GM13976 (cell line): ENCODE measurements at places on chromosomes 3 and 15.
A peak's percentile ranks its signal among the peaks of the same experiment; 100 is the strongest.

DNA sequence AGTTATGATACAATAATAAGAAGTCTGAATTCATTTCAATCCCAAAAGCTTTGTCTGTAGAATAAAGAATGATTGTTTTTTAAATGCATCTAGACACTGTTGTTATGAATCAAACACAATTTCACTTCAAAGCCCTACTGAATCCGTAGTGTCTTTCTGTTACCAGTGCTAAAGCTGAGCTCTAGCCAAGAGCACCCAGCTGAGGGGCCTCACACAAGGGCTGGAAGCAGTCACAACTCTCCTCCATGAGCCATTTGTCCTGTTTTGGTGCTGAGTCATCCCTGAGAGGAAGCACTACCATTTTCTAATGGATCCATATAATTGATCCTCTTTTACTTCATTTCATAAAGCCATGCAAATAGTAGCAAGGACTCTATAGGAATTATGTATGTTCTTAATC, 158.2 kb upstream of the ANKRD28 start:
- no peak for DNase-seq

- no peak for DNase-seq
Observed at GRCh38 chr15:36175741-36176291, 403.6 kb upstream of the CDIN1 start.

DNA sequence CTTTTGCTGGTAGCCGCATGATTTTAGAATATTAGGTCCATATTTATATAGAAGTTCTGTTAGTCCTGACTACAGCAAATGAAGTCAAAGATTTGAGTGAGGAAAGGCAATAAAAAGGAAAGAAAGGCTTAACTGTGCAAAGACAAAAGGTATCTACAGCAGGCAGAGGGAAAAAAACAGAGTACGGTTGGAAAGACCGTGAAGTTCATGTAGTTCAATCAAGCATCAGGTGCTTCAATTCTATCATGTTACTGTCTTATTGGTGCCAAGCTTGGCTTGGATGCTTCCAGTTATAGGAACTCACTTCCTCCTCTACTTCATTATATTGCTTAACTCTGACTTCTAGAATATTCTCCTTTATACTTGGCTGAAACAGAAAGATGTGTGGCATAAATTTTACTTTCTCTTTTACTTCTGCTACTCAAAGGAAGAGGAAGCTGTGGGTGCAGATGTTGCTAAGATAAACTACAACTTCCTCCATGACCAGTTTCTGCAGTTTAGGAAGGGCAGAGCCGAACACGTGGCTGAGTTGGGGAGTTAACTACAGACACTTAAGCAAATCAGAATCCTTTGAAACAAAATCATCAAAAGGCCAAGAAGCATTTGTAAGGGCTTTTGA, 72.6 kb upstream of the ZBED2 start:
- DNase-seq: peak; percentile 49

DNA sequence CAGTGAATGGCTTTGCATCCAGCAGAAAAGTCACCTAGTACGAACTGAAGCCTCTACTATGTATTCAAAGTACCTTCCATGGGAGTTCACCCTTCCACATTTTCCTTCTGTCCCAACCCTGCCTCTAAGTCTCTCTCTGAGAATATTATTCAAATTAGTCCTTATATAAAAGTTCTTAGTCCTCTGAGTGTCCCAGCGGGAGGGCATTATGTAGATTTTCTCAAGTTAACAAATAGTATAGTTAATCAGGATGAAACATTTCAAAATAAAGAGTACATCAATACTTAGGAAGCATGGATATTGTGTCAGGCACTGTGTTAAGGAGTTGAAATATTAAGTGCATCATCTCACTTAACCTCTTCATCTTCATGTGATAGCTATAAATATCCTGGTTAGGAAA, 223.3 kb downstream of the CPNE4 start:
- DNase-seq: no peak

- DNase-seq: peak; percentile 60
Observed at GRCh38 chr3:128322030-128323022, 144.4 kb downstream of the DNAJB8 start.

- no peak for DNase-seq
Observed at GRCh38 chr3:152790651-152791387, 44.1 kb upstream of the P2RY1 start.

GRCh38 chr3:100097919-100098783, 16.1 kb downstream of the FILIP1L start:
- no peak for DNase-seq

DNA sequence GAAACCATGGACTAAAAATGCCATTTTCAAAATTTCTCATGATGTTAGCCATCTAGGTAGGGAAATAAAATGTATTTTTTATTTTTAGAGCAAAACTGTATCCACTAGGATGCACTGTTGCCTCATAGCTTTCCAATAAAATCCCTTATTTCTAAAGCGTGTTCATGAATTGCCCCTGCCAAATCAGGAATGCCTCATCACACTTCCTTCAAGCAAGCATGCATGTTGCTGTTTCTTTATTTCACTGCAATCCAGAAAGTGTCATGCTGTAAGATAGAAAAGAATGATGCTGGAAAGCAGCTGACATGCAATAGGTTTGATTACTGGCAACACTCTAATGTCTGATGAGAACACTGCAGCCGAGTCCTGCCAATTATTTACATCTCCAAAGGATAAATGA, 239.5 kb downstream of the CHL1 start:
- no peak for DNase-seq

- DNase-seq: no peak
Observed at GRCh38 chr3:57689367-57690053, 3.4 kb downstream of the DENND6A start.

- peak; percentile 74 for DNase-seq
Observed at GRCh38 chr15:90839187-90840071, 29.0 kb upstream of the FURIN start.

- no peak for DNase-seq
Observed at GRCh38 chr15:81751816-81752545, 293.8 kb downstream of the MEX3B start.

- DNase-seq: peak; percentile 59
Observed at GRCh38 chr15:84816694-84817465, at the start of gene ALPK3. Gene ALPK3, plus strand, starts transcription at chr15:84817356. Its CDS starts 97 bp downstream, at chr15:84817453.

DNA sequence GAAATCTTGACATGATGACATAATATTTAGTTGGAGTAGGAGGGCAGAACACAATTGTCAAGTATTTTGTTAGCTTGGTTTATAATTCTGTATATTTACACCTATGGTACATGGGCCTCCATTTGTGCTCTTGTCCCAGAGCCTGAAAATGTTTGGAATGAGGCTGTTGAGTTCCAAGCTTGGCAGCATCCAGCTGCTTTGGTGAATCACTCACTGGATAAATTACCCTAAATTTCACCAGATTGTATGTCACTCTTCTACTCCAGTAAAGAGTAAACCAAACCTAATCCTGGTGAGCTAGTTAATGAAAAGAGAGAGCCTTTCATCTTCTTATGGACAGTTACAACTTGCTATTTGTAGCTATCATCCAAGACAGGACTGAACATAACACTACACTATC, 928.7 kb downstream of the DIPK2A start:
- no peak for DNase-seq

- no peak for DNase-seq
Observed at GRCh38 chr3:14769544-14770325, 49.0 kb upstream of the FGD5 start.

DNA sequence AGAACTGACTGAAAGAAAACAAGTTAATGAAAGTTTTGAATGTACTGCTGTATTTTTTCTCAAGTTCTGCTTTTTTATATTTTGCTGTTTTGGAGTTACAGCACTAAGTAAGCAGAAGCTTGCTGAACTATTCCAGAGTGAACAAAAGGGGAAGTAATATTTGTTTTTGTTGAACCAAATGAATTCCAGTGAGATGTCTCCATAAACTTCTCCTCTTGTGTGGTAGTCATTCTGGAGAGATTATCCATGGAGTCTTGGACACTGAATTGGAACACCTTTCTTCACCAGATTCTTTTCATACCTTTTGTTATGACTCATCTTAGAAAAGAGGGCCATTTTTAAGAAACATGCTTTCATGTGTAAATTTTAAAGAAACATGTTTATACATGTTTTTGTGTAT, 8.8 kb downstream of the ANKUB1 start:
- no peak for DNase-seq

GRCh38 chr3:177545964-177546363, 348.7 kb upstream of the TBL1XR1 start:
- DNase-seq: no peak

DNA sequence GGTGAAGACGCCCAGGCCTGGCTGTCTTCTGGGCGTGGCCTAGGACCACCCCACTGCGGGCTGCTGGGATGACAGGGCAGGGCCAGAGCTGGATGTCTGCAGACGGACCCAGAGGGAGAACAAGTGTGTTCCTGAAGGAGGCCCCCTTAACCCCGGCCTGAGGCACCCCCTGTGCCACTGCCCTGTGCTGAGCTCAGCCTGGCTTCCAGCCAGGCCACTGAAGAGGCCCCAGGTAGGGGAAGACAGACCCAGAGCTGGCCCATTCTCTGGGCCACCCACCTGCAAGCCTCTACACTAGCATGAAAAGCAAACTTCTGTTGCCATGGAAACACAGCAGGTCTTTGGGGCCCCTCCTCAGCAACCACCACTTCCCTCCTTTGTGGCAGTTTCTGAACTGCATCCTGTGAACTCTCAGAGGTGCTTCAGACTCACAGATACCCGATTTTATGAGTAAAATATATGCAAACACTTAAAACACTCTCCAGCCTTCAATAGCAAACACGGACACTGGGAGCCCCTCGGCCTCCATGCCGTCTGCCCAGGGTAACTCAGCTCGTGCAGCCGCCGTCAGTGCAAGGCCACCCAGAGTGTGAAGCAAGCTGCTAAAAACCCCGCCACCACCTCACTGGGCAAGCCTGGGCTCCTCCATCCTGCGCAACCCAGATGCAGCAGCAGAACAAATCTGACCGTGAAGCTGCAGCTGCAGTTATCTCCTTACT, 42.5 kb downstream of the CMTM6 start:
- DNase-seq: peak; percentile 85

DNA sequence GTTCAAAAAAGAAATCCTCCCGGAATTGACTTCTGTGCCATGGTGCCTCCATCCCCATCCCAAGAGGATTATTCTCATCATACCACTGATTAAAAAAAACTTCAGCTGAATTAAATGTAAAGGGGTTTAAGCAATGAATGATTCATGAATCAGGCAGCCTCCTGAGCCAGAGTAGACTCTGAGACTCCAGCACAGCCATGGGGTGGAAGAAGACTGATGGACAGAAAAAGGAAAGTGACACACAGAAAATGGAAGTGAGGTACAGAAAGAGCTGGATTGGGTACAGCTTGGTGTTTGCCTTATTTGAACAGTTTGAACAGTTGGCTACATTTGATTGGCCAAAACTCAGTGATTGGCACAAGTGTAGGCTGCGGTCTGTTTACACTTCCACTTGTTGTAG, 224.8 kb upstream of the ATP10A start:
- DNase-seq: no peak

GRCh38 chr3:149435996-149436885, 38.3 kb upstream of the TM4SF4 start:
- no peak for DNase-seq

DNA sequence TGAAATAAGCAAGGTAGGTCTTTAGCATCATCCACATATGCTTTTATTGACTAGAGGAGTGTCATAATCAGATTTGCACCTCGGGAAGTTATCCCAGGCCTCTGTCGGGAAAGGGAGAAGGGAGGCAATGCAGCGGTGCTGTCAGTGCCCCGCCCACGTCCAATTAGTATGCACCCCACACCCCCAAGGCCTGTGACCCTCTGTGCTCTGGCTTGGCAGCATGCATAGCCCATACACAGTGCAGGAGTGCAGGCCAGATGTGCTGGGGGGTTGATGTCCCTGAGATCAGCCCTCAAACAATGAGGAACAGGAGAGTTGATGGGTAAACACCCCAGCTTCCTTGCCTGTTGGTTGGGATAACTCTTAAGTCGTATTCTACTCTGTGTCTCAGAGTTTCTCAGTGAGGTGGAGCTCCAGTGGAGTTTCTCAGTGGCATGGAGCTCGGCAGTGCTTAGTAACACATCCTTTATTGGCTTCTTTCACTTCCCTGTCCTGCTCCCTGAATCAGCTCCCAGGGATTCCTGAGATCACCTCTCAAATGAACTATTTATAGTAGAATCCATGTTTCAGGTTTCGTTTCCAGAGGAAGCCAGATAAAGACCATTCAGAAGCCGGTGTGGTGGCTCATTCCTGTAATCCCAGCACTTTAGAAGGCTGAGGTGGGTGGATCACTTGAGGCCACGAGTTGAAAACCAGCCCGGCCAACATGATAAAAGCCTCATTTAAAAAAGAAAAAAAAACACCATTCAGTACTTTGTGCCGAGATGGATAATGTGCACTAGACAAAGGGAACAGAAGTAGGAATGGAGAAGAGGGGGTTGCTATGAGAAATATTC, 26.7 kb upstream of the NDUFB4 start:
- no peak for DNase-seq

DNA sequence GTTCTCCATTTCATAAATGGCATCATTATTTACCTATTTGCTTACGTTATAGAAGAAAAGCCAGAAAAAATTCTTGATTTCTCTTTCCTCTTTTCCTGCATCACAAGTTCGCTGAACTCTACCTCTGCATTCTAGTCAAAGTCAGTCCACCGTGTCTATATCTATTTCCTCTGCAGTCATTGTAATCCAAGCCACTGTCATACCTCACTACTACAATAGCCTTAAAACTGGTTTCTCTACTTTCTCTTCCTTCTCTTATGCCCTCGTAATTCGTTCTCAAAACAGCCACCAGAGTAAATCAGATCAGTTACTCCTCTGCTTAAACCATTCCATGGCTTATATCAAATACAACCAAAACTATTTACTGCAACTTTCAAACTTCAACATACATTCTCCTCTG, 13.4 kb upstream of the FAM81A start:
- no peak for DNase-seq

DNA sequence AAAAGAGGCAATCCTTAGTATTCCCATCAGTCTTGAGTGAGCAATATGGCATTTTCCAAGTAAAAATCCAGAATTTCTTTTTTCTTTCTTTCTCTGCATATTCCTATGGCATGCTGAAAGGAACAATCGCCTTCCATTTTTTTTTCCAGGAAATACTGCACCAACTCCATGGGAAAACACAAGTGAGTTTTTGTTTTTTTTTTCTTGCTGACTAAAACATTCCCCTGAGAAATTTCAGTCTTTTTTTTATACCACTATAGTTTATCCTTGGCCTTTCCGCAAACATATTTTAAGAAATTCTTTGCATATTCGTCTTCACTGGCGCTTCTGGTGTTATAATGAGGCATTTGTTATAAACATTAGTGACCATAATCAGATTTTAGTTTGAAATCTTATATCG, 429.6 kb upstream of the MDFIC2 start:
- no peak for DNase-seq

DNA sequence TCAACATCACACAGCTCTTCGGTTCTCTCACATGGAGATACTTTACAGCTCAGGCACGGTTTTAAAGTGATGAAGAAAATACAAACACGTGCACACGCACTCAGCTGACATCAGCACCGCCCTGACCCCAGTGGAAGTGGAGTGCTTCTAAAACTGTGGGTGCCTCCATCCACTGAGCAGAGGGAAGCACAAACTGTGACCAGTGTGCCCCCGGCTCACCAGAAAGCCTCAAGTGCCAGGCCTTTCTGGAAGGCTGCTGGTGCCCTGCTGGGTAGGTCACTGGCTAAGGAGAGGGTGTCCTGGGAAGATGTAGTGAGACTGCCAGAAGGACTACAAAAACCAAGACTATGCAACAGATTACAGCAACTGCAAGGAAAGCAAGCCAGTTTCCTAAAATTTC, 78.5 kb downstream of the OCA2 start:
- DNase-seq: peak; percentile 7

GRCh38 chr3:45491344-45491743, 103.0 kb downstream of the LARS2 start:
- no peak for DNase-seq

- DNase-seq: no peak
Observed at GRCh38 chr15:90844696-90845095, 23.7 kb upstream of the FURIN start.
